Hepatocyte (in vitro differentiated cells): ENCODE measurements at places on chromosomes 5 and 9. TPM values are rescaled to one million over a fixed set of nuclear protein-coding genes. Genes with fewer than 3 reads are reported as not detected.

DNA sequence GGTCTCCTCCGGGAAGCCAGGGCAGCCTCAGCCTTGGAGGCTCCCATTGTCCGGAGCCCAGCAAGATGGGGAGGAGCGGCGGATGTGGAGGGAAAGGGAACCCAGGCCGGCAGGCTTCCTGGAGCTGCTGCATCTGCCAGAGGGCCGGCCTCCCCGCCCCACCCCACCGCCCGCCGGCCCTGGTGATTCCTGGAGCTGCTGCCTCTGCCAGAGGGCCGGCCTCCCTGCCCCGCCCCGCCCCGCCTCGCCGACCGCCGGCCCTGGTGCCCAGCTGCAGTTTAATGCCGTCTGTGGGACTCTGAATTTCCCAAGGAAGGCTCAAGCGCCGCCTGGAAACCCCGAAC is 31.6 kb downstream of the EXD3 start:
- DNase-seq = no peak

DNA sequence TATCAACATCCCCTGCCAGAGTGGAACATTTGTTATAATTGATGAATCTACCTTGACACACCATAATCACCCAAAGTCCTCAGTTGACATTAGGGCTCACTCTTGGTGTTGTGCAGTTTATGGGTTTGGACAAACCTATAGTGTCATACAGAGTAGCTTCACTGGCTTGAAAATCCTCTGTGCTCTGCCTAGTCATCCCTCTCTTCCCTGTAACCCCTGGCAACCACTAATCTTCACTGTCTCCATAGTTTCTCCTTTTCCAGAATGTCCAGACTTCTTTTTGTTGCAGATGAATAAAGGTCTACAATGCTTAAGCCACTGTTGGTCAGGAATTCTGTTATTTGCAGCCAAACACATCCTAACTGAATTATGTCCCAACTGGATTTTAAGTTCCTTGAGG is 22.5 kb upstream of the SUB1 start:
- no peak for DNase-seq

GRCh38 chr5:176466245-176466871 is 18.2 kb downstream of the FAF2 start:
- peak; percentile 36 for DNase-seq

DNA sequence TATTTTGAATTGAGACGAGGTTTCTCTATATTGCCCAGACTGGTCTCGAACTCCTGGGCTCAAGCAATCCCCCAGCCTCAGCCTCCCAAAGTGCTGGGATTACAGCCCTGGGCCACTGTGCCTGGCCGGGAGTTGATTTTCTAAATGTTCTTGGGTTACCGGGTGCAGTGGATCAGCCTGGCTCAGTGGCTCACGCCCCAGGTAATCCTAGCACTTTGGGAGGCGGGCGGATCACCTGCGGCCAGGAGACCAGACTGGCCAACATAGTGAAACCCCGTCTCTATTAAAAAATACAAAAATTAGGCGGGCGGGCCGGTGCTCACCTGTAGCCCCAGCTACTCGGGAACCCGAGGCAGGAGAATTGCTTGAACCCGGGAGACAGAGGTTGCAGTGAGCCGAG is 106.9 kb upstream of the LARP1 start:
- no peak for DNase-seq

DNA sequence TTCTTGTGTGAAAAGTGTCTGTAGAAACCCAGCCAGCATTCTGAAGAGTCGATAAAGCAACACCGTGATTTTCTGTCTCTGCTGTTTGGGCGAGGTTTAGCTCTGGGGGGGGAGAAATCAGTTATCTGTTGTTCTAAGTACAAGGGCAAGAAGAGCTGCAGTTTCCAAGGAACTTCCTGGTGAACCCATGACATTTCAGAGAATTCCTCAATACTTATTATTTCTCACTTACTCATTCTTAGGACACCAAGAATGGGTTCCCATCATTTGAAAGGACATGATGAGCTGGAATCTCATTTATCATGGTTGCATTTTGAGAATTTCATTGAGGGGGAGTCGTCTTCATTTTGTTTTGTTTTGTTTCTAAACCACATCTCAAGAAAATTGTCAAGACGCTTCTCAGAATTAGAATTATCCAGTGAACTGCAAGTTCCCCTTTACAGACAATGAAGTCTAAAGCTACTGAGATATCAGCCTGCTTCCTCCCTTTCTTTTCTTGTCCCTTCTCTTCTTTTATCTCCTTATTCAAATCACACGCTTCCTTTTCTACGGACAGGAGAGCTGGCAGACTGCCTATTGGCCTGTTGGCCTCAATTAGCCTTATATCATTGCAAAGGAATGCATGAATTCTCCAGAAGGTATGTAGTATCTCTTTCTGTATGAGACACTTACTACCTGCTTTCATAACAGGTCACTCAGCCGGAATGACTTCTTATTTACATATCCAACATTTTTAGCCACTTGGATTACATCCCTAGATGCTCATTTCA is 53.7 kb downstream of the ZNF462 start:
- peak; percentile 87 for DNase-seq

GRCh38 chr5:179332741-179333290 is 12.4 kb downstream of the ADAMTS2 start:
- no peak for DNase-seq

GRCh38 chr5:57216714-57217113 is 42.9 kb downstream of the GPBP1 start:
- DNase-seq = no peak

GRCh38 chr5:73624888-73625287 is 1.1 kb upstream of the ARHGEF28 start:
- no peak for DNase-seq

DNA sequence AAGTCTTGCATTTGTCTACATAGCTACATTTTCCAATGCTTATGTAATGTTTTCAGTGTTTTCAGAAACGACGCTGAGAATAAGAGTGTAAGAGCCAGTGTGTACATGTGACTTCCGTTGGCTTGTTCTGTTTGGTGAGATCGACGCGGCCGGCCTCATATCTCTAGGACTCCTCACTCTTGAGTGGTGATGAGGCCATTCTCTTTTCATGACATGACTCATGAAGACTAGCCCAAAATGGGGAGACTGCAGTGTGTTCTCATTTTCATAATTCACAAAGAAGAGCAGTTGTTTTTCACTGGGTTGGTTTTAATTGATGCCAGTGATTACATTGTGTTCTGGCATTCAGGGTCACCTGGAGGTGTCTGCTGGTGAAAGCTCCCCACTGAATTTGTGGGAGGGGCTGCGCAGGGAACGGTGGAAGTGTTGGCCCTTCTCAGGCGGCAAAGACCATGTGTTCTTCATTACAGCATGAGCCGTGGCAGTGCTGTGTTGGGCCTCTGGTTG is 131.5 kb upstream of the OTULINL start:
- DNase-seq = peak; percentile 38

GRCh38 chr9:135244271-135245221 is 157.1 kb downstream of the OLFM1 start:
- DNase-seq = no peak

- no peak for DNase-seq
Observed at GRCh38 chr5:143426437-143426991, 23.0 kb upstream of the NR3C1 start.

GRCh38 chr5:82381591-82381990 is 103.4 kb upstream of the RPS23 start:
- DNase-seq = no peak

GRCh38 chr5:176818391-176819098 is 8.2 kb downstream of the UNC5A start:
- DNase-seq = no peak

- DNase-seq = peak; percentile 70
Observed at GRCh38 chr9:34957492-34958410, at the start of gene PHF24. PHF24 (plus strand) TSS chr9:34958285; CDS start chr9:34971299, 13,014 bp downstream.

DNA sequence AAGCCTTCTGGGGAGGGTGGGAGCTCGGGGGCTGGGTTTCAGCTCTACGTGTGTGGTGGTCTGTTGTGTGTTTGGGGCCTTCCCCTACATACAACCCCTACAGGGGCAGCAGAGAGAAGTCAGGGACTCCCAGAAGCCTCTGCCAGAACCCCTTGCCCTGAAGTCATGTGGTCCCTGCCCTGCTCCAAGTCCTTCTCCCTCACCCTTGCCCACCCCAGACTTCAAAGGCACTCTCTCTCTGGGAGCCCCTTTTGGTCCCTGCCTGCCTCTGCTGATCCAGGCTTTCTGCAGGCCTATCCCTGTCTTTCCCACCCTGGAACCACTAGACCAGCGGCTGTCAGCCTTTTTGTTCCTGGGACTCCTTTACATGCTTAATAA is 61.1 kb upstream of the PSD2 start:
- DNase-seq = no peak

DNA sequence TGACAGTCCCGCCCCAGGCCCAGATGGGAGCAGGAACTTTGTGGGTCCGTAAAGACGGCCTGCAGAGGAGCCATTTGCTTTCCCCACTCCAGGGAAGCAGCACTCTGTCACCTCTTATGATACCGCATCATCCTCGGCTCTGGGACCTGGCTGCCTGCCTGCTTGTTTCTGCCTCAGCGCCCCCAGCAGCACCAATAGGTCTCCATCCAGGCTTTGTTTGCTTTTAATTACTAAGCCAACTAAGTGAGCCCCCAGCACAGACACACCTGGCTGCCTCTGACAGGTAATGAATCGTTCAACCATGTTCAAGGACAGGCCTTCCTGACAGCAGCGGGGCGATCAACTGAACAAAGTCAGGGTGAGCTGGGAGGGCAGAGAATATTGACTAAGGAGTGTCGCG is 141.4 kb downstream of the C5orf15 start:
- peak; percentile 41 for DNase-seq

PCDHGA4 gene
- polyA plus RNA-seq = 0.24 TPM in 1 of 2 replicates, not detected in the other

TLX3 gene
- 0.22 TPM in 1 of 2 replicates, not detected in the other for polyA plus RNA-seq

ADAMTS19 gene
- 1.8 and 2.2 TPM in 2 replicates for polyA plus RNA-seq

INSL4 gene
- 0.38 and 0.68 TPM in 2 replicates for polyA plus RNA-seq
